Colonic mucosa (tissue), 4 donors: ENCODE measurements at places on chromosomes 1 and 21. TPM values are rescaled to one million over a fixed set of nuclear protein-coding genes. Genes with fewer than 3 reads are reported as not detected.

MTARC2 gene
- 28.1 TPM for total RNA-seq

PYHIN1 gene
- total RNA-seq: 0.86 TPM

FAM177B gene
- 8.5 TPM for total RNA-seq

MPL gene
- 0.12 TPM for total RNA-seq

ZNF593OS gene
- not detected for total RNA-seq

RGS5 gene
- 10.8 TPM for total RNA-seq

OR2T33 gene
- not detected for total RNA-seq

RIMKLA gene
- total RNA-seq: 14.3 TPM

LMX1A gene
- total RNA-seq: 0.64 TPM

CHI3L1 gene
- 1.3 TPM for total RNA-seq

NHLH1 gene
- total RNA-seq: 0.12 TPM

INKA2 gene
- 2.2 TPM for total RNA-seq

SPRR2B gene
- total RNA-seq: not detected

KCNK2 gene
- total RNA-seq: 0.17 TPM

S100B gene
- total RNA-seq: 3.3 TPM

C1orf87 gene
- not detected for total RNA-seq

ANKRD35 gene
- total RNA-seq: 0.59 TPM

LAX1 gene
- 1.3 TPM for total RNA-seq

LCE2A gene
- total RNA-seq: not detected

CNKSR1 gene
- total RNA-seq: 35.3 TPM

TENT5C gene
- 40.7 TPM for total RNA-seq

DPH5 gene
- 32.4 TPM for total RNA-seq

NBPF11 gene
- 5.2 TPM for total RNA-seq

KISS1 gene
- 0.91 TPM for total RNA-seq

TMEM50B gene
- 50.1 TPM for total RNA-seq

PADI1 gene
- 0.47 TPM for total RNA-seq

ALX3 gene
- not detected for total RNA-seq

SLC9C2 gene
- not detected for total RNA-seq

SPRR2F gene
- not detected for total RNA-seq

FCRL1 gene
- total RNA-seq: not detected

MXRA8 gene
- total RNA-seq: 5.9 TPM

NR1I3 gene
- total RNA-seq: not detected

CIART gene
- 1.6 TPM for total RNA-seq

FAM72D gene
- 4.0 TPM for total RNA-seq
